ENCODE measurements at places on chromosomes 1 and 21.

GRCh38 chr1:201245082-201245481 is 38.2 kb upstream of the PKP1 start:
- peak; percentile 50 for DNase-seq

DNA sequence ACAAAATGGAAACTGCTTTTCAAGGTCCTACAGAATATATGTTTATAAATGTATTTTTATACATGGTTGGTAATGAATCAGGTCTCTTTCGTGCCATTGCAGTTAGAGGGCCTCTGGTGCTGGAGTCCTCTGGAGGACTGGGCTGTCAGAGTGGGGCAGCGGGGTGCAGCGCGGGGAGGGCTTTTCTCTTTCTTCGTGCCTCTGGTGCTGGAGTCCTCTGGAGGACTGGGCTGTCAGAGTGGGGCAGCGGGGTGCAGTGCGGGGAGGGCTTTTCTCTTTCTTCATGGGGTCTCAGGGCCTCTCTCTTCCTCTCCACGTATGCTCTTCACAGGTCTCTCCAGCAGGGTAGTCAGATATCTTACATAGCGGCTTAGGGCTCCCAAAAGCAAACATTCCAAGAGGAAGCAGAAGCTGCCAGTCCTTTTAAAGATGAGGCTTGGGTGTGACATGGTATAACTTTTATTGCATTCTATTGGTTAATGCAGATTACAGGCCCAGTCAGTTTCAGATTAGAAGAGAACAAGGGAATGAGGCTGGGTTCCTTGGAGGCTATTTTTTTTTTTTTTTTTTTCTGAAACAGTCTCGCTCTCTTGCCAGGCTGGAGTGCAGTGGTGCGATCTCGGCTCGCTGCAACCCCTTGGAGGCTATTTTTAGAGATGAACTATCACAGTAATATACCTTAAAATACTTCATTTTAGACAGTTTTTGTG is 13.1 kb downstream of the SDCCAG8 start:
- no peak for DNase-seq

DNA sequence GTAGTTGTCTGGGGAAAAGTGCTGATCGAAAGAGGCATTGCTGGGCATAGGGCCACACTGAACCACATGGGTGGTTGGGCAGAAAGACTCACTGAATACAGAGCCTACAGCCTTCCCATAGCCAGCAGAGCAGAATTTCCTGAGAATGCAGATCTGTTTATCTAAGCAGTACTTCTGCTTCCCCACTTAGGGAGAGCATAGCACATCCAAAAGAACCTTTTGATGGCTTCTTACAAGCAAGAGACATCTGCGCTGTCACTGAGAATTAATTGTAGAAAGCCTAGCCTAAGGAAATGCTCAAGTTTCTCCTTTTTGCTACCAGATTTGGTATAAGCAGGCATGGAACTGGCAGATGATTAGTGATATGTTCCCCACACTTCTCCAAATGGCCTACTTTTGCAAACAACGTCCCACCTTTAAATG is 13.0 kb upstream of the KLHDC8A start:
- no peak for DNase-seq

GRCh38 chr1:32931760-32932159 is 30.6 kb upstream of the TMEM54 start:
- no peak for DNase-seq

GRCh38 chr1:77271852-77272580 is 9.8 kb upstream of the AK5 start:
- no peak for DNase-seq

GRCh38 chr21:35603494-35603893 is 456.8 kb downstream of the SETD4 start:
- DNase-seq: peak; percentile 23

GRCh38 chr1:204842892-204843291 is 27.8 kb upstream of the NFASC start:
- DNase-seq: peak; percentile 61

All from NCI-H774 (cell line).